ENCODE measurements at places on chromosomes 7 and 10. TPM values are rescaled to one million over a fixed set of nuclear protein-coding genes. Genes with fewer than 3 reads are reported as not detected.

The PTPN20 gene
- total RNA-seq: 4.9 TPM

The NPFFR1 gene
- not detected for total RNA-seq

The PPP1R3C gene
- 2.4 TPM for total RNA-seq

The CFAP43 gene
- total RNA-seq: 0.16 TPM

The KDM7A gene
- 84.2 TPM for total RNA-seq

The LIPK gene
- not detected for total RNA-seq

The GPR15LG gene
- total RNA-seq: 197 TPM

The SLC39A12 gene
- not detected for total RNA-seq

The INA gene
- 0.60 TPM for total RNA-seq

The PNLIPRP1 gene
- total RNA-seq: not detected

The MALRD1 gene
- total RNA-seq: not detected

The CTAGE15 gene
- total RNA-seq: not detected

The RSU1 gene
- 80.0 TPM for total RNA-seq

The JAKMIP3 gene
- total RNA-seq: 0.16 TPM

The LRRC4 gene
- 0.79 TPM for total RNA-seq

The PSMC2 gene
- total RNA-seq: 51.4 TPM

The TMEM196 gene
- total RNA-seq: not detected

The SPDYE2 gene
- total RNA-seq: not detected

The PPA1 gene
- total RNA-seq: 113 TPM

The ADRA2A gene
- 19.1 TPM for total RNA-seq

The PNLIPRP2 gene
- total RNA-seq: not detected

The WNT8B gene
- not detected for total RNA-seq

The FAM131B gene
- total RNA-seq: 2.2 TPM

The NEBL gene
- total RNA-seq: 14.0 TPM

The CYTH3 gene
- 22.7 TPM for total RNA-seq

The PLEKHS1 gene
- total RNA-seq: 0.60 TPM

The TAF5 gene
- total RNA-seq: 1.00 TPM

The AHCYL2 gene
- 589 TPM for total RNA-seq

The TWIST1 gene
- total RNA-seq: not detected

The AGMO gene
- total RNA-seq: 2.7 TPM

The CTBP2 gene
- total RNA-seq: 97.8 TPM

The WDFY4 gene
- 1.2 TPM for total RNA-seq

The HTR5A gene
- not detected for total RNA-seq

The ASB10 gene
- total RNA-seq: not detected

The OR6B1 gene
- total RNA-seq: not detected

The TAS2R3 gene
- 7.5 TPM for total RNA-seq

The GCK gene
- total RNA-seq: not detected

The OR2A5 gene
- total RNA-seq: not detected

The TLL2 gene
- total RNA-seq: 0.32 TPM

The EGR2 gene
- 0.82 TPM for total RNA-seq

The HTRA1 gene
- 103 TPM for total RNA-seq

The CALML3 gene
- total RNA-seq: not detected

All from transverse colon (tissue), 4 donors.